ENCODE measurements at places on chromosomes 3 and 15.

- DNase-seq: no peak
These were observed 13.3 kb downstream of the CORO2B start for GRCh38 chr15:68592054-68592453.

DNA sequence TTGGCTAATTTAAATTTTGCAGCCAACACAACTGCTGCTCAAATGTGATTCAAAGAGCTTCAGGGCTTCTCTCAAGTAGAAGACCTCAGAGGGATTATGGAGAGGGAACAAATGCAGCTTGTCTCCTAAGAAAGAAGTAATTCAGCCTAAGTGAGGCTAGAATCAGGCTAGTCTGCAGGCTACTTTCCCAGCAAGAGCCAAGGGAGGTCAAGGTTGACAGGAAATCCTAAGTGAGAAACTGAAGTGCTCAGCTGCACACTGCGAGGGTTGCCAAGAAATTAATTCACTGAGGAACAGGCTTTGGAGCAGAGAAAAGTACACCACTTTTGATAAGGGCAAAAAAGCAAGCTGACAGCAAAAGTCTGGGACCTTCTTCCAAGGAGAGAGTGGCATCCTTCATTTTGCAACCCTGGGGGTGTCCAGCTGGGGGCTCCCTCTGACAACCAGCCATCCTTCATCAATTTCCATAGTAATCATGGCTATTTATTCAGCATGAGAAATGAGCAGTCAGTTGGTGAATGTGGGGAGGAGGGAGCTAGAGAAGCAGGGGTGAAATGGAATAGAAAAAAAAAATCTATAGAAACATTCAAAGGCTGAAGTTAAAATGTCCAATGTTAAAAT, 646.4 kb upstream of the ADAMTS9 start:
- no peak for DNase-seq

DNA sequence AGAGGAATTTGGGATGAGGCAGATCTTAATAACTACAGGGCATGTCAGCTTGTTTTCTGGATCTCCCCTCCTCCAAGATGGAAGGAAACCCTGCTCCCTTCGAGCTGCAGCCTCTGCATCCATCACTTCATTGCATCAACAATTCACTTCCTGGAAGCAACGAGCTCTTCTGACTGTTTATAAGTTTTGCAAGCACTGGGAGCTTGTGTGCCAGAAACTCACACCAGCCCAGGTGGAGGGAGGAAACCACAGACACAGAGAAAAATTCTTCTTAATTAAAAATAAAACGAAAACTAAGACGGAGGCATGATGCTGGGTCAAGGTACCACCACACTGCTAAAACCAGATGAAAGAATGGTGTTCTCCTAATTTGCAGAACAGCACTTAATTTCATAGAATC, 10.6 kb downstream of the LRIG1 start:
- DNase-seq: no peak

DNA sequence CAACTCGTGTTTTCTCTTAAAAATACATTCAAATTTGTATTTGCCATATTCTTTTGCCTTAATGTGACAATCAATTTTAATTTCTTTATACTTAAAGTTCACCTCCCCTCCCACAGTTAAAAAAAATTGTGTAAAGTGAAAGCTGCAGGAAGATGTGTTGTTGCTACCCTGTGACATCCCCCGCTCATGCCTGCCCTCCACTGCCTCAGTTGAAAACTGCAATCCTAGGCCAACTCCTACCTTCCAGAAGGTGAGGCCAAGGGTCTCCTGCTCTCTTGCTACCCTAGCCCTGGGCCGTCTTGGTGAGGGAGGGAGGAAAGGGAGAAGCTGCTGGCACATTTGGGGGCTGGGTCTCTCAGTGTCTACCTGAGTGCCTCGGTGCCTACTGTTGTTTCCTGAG, 57.0 kb upstream of the CMTM7 start:
- peak; percentile 64 for DNase-seq

DNA sequence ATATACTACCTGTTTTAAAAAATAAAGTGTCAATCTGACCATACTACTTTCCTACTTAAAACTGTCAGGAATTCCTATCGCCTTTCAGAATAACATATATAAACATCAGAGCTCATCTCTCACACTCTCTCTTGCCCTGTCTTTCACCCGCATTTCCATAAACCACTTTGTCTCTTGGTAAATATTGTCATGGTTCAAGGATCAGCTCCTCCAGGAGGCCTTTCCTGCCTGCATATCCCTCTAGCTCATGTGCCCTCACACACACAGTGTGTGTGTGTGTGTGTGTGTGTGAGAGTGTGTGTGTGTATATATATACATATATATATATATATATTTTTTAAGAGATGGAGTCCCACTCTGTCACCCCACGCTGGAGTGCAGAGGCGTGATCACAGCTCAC, 6.7 kb downstream of the SUMF1 start:
- DNase-seq: no peak

GRCh38 chr15:95930659-95931375, 399.7 kb upstream of the NR2F2 start:
- no peak for DNase-seq

- no peak for DNase-seq
These were observed 991 bp upstream of the HIGD1A start for GRCh38 chr3:42805141-42805821.

DNA sequence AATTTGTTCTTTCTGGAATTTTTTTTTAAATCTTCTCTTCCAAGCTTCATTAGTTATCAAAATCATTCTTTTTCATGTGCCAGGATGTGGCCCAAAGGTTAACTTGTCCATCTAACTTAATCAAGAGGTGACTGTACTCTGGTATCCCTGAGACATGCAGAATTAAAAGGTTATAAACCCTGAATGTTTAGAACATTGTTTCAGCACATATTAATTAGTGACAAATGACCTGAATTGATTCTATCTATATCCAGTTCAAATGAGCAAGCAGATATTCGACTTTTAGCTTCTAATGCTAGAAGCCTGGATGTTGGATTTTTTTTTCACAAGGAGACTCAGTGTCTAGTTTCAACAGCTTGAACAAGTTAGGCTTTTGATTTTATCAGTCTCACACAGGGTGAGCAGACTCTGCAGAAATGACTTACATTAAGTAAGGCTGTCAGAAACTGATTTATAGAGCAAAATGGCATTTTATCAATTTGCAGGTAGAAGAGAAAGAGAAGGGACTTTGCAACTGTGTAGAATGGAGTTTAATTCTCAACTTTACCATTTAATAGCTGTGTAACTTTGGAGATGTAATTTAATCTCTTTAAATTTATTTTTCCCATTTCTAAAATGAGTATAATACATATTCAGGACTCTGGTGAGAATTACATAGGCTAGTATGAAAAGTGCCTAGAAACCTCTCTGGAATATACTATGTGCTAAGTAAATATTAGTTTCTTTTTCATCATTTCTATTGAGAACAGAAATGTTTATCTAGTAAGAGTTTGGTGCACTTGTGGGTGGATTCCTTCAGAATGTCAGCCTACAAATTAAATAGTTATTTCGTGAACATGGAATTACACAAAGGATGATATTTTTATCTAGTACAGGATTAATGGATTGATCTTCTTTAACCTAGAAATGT, 100.0 kb downstream of the ALCAM start:
- no peak for DNase-seq

- DNase-seq: no peak
These were observed 15.3 kb downstream of the DNAJC13 start for GRCh38 chr3:132432639-132433038.

GRCh38 chr15:60428935-60429334, 31.1 kb upstream of the ANXA2 start:
- DNase-seq: no peak

DNA sequence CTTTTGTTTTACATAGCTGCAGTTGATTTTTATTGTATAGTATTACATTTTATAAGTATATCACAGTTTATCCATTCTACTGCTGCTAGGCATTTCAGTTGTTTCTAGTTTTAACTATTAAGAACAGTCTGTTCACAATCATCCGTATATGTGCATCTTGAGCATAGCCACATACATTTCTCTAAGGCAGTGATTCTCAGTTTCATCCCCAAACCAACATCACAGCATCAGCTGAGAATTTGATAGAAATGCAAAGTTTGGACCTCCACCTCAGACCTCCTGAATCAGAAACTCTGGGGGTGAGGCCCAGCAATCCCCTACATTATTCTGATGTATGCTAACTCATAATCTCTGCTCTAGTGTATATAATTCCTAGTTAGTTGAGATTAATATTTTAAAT, 120.8 kb downstream of the VPS8 start:
- no peak for DNase-seq

- peak; percentile 8 for DNase-seq
These were observed 28.0 kb downstream of the KLHDC8B start for GRCh38 chr3:49199239-49199899.

DNA sequence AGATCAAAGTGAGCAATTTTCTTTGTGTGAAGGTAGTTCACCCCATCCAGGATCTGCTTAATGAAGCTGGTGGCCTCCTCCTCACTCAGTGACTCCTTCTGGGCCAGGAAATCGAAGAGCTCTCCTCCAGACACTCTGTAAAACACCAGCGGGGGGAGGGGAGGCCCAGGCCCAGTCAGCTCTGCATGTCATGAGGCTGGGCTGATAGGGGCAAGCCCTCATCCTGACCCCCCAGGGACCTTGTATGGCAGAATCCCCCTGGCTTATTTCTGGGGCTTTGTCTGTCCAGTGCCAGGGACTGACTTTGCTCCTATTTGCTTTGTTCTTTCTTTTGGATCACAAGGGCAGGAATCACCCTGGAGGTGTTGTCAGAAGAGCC, 74.9 kb downstream of the DAPK2 start:
- DNase-seq: peak; percentile 60

DNA sequence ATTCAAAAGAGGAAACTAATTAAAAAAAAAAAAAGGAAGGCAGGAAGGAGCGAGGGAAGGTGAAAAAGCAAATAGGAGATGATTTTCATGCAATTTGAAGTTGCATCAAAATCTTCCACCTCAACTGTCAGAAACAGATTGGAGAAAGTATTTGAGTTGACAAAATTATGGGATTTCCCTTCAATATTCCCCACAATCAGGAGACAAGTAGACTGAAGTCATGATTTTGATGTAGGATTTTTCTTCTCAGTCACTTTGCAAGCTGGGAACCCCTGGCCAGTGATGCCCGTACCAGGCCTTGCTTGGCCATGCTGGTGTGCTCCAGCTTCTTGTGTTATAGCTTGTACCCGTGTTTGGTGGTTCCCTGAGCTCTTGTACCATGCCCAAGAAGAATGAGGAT, 854.5 kb upstream of the CFAP20DC start:
- DNase-seq: no peak

DNA sequence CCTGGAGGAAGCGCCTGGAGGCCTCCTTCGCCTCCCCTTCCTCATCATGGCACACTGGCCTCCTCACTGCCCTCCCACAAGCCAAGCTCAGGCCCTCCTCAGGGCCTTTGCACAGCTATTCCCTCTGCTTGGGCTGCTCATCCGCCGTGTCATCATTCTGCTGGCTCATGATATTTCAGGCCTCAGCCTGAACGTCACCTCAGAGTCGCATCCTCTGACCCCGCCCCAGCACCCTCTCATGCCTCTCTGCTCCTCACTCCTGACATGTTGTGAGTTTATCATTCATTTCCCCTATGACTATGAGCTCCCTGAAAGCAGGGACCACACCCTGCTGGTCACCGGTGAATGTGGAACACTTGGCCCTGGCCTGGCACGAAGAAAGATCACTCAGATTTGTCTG, 20.7 kb upstream of the POC1A start:
- DNase-seq: no peak

DNA sequence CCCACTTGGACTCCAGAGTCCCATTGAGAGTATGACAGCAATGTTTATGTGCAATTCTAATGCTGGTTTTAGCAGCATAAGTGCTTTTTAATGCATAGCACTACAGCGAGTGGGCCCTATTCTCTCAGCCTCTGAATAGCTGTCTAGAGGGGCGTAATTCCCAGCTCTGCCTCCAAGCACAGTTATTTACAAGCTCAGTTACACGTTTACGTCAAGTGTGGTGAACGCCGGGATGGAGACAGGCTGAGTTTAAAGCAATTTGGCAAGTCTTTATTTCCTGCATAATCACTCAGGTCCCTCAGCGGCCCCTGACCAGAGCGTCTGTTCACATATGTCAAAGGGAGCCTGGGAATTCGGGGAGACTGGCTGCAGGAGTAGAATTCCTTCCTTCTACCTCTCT, 43.9 kb downstream of the SOX14 start:
- DNase-seq: no peak

DNA sequence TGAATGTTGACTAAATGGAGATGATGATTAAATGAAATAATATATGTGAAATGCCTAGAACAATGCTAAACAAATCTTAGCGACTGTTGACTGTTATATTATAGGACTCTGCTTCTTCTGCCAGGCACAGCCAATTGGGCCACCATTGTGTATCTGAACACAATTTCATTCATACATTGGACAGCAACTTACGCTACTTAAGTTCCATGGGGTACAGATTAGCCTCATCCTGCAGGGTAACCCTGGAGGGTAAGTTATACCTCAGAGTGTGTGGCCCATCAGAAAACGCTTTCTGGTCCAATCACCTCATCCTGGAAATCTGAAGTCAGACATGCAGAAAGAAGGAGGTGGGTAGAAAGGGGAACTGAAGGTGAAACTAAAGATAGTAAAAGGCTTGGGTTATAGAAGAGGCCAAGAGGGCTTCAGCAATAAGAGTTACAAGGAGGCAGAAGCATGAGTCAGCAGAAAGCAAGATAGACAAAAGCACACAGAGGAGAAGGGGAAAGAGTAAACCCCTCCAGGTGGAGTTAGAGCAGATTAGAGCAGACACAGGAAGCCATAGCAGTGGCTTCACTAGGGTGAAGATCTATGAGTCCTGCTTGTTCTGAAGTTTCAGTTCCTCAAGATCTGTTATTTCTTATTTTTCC, 119.3 kb upstream of the SLC24A5 start:
- DNase-seq: no peak

- no peak for DNase-seq
These were observed 512.6 kb upstream of the ADAMTS9 start for GRCh38 chr3:65200310-65200970.

GRCh38 chr3:157199841-157200240, 39.9 kb upstream of the CCNL1 start:
- DNase-seq: no peak

GRCh38 chr15:87779746-87780145, 476.8 kb downstream of the NTRK3 start:
- no peak for DNase-seq

- DNase-seq: no peak
These were observed 22.2 kb downstream of the MRPS25 start for GRCh38 chr3:15042936-15043335.

GRCh38 chr3:117509858-117510257, 800.3 kb downstream of the TUSC7 start:
- DNase-seq: no peak

DNA sequence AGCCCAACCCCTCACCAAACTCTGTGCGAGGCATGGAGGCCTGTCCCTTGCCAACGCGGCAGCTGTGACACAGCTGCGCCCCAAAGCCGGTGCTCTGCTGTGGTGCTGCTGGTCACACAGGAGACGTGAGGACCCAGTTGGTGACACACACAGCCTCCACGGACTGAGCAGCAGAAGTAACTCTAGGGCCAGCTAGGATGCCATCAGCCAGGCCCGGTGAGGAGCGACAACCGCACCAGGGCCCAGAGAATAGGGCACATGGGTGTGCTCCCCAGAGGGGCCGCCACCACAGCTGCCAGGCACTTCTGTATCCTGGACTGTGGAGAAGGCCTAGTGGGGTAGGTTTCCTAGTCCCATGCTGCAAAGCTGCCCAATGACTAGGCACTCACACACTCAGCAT, 10.7 kb downstream of the ZXDC start:
- DNase-seq: no peak
